Colonic mucosa (tissue), 4 donors: ENCODE measurements at places on chromosomes 7 and 10. TPM values are rescaled to one million over a fixed set of nuclear protein-coding genes. Genes with fewer than 3 reads are reported as not detected.

DNA sequence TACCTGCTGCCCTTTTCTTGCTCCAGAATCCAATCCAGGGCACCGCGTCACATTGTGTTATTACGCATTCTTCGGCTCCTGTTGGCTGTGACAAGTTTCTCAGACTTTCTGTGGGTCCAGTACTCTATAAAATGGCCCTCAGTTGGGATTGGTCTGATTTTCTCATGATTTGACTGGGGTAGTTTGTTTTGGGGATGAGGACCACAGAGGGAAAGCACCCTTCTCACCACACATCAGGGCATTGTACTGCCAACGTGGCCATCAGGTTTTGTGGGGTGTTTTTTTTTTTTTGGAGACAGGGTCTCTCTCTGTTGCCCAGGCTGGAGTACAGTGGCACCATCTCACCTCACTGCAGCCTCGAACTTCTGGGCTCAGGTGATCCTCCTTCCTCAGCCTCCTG is 17.0 kb upstream of the ORAI2 start:
- no peaks in the 10 kb centered on the region for H3K36me3 ChIP-seq
- H3K27me3 ChIP-seq = no peaks in the 10 kb centered on the region
- H3K4me1 ChIP-seq = peaks cover 3% of the 10 kb centered on the region
- DNase-seq = no peak
- no peak overlapping the region for H3K4me3 ChIP-seq
- no peak overlapping the region for H3K27ac ChIP-seq

GRCh38 chr7:156764016-156764669 is 123.6 kb downstream of the RNF32 start:
- DNase-seq = peak; percentile 68
- no peaks in the 10 kb centered on the region for H3K27me3 ChIP-seq
- H3K4me3 ChIP-seq = no peak overlapping the region
- no peaks in the 10 kb centered on the region for H3K36me3 ChIP-seq

DNA sequence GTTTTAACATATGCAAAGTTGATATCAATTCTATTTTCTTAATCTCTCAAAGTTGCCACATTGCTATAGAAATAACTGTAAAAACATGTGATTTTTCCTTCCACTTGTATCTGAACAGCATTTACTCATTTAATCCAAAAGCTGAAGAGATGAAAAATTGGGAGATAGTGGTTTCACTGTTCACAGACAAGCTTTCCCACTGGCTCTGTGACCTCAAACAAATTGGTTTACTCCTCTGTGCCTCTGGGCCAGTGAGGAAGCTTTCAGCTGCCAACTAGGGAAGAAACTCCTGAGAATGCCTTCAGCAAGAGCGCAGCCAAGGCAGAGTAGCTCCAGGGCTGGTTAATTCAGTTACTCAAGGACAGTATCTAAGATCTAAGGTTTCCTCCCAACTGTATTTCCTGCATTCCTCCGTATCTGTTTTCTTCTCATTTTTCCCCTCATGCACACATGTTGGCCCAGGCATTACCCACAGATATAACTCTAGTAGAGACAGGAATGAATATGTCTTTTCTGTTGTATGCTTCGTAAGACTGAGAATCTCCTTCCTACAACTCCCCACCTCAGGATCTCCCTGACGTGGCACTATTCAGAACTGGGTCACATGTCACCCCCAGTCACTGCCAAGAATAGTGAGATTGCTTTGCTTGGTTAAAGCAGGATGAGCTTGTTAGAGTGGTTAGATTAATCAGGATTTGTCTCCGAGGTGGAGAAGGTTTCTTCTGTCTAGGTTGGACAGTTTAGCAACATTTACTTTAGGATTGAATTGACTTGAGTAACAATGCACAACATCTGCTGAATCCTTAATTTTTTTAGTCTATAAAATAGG is 315.7 kb downstream of the NRG3 start:
- DNase-seq = no peak
- H3K27ac ChIP-seq = no peak overlapping the region
- no peaks in the 10 kb centered on the region for H3K36me3 ChIP-seq
- no peaks in the 10 kb centered on the region for H3K4me1 ChIP-seq
- H3K4me3 ChIP-seq = no peak overlapping the region
- no peaks in the 10 kb centered on the region for H3K27me3 ChIP-seq

The MYL7 gene
- total RNA-seq = not detected

The HECW1 gene
- total RNA-seq = 0.35 TPM

GRCh38 chr7:53151496-53151895 is 116.1 kb downstream of the POM121L12 start:
- H3K27ac ChIP-seq = no peak overlapping the region
- DNase-seq = no peak
- no peaks in the 10 kb centered on the region for H3K4me1 ChIP-seq
- no peaks in the 10 kb centered on the region for H3K27me3 ChIP-seq
- H3K4me3 ChIP-seq = no peak overlapping the region

DNA sequence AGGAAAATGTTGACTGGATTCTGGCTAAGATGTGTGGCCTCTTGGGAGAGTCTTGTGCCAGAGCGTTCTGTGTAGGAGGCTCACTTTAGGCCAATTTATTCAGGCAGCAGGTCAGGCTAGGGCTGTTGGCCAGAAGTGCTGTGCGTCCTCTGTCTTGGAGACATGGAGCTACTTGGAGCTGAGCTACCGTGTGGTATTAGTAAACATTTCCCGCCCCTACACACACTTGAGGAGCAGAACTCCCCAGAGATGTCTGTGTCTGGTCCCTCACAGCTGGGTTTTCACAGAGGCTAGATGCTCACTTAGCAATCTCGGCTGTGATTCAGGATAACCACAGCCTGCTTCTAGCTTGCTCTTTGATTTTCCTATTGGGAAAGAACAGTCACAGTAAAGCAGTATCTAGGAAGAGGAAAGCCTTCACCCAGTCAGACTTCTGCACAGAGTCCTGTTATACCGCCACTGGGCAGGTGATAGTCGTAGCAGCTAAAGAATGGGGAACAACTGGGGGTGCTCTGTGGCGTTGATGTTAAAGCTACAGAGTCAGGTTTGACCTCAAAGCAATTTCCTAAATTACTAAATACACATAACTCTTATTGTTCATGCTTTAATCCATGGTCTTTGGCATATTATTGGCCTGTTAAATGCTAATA is 86.7 kb downstream of the MDFIC start:
- peak overlapping the region; percentile 47 for H3K27ac ChIP-seq
- peak; percentile 32 for DNase-seq
- peaks cover 3% of the 10 kb centered on the region for H3K36me3 ChIP-seq
- H3K27me3 ChIP-seq = no peaks in the 10 kb centered on the region

GRCh38 chr10:86752311-86752710 is 4.1 kb upstream of the BMPR1A start:
- no peaks in the 10 kb centered on the region for H3K36me3 ChIP-seq
- H3K4me1 ChIP-seq = peaks cover 4% of the 10 kb centered on the region
- H3K4me3 ChIP-seq = no peak overlapping the region
- peak; percentile 71 for DNase-seq

DNA sequence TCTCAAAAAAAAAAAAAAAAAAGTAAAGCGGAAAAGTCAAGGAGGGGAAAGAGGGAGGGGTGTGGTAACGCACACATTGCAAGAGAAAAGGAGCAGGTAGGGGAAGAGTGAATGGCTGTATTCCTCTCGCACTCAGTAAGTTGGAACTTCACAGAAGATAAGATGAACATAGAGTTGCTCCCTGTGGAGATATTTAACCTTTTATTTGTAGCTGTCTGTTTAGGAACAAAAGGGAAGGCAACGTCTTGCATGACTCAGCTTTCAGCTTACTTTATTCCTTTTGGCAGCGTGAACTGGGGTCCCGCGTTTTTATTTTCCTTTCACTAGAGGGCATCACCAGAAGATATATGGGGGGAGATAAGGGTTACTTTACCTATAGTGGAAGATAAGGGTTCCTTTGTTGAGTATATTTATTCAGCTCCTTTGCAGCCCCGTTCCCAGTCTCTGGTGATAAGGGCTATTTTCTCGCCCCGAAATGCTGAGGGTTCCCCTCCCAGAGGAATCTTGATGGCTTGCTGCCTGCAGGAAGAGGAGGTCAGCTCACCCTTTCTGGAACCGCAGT is 78.5 kb downstream of the APBB1IP start:
- H3K27ac ChIP-seq = no peak overlapping the region
- H3K36me3 ChIP-seq = no peaks in the 10 kb centered on the region
- H3K4me1 ChIP-seq = no peaks in the 10 kb centered on the region
- DNase-seq = no peak

- no peak overlapping the region for H3K4me3 ChIP-seq
- H3K36me3 ChIP-seq = no peaks in the 10 kb centered on the region
- no peaks in the 10 kb centered on the region for H3K27me3 ChIP-seq
- DNase-seq = no peak
- H3K4me1 ChIP-seq = no peaks in the 10 kb centered on the region
These were observed 101.3 kb downstream of the KAT6B start for GRCh38 chr10:74927701-74928100.

The MALRD1 gene
- 0.27 TPM for total RNA-seq

The POU6F2 gene
- not detected for total RNA-seq

The H2AZ2 gene
- total RNA-seq = 242 TPM

The RSPH10B gene
- total RNA-seq = not detected

DNA sequence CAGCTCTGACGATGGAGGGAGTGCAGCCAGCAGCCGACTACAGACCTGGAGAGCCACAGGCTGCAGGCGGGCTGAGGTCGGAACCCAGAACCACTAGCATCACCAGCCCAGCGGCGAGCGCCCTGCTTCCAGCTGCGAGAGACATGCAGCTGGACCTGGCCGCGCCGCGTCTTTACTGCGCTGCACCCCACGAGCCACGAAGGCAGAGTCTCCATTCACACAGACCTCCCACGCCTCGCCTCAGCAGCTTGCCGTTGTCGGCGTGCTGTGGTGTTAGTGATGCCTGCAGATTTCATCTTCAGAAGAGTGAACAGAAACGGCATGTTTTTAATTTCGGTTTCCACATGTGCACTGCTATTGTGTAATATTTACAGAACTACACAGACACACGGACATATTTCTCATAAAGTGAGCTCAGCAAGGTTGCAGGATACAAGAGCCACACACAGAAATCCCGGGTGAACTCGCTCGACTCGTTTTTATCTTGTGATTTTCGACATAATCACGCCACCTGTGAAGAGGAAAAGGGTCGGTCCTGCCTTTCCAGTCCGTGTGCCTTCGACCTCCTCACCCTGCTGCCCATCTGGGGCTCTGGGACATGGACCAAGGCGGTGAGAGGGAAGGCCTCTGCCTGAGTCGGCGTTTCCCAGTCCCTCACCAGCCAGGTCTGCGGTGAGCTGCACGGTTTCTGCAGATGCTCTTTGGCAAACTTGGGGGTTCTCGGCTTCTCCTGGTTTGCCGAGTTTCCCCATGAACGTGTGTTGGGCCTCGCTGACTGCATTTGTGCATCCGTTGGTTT is 252.2 kb downstream of the ELFN1 start:
- no peak for DNase-seq
- no peaks in the 10 kb centered on the region for H3K4me1 ChIP-seq
- H3K27me3 ChIP-seq = no peaks in the 10 kb centered on the region
- H3K4me3 ChIP-seq = no peak overlapping the region

The CC2D2B gene
- 0.15 TPM for total RNA-seq

The TUBB8 gene
- not detected for total RNA-seq

DNA sequence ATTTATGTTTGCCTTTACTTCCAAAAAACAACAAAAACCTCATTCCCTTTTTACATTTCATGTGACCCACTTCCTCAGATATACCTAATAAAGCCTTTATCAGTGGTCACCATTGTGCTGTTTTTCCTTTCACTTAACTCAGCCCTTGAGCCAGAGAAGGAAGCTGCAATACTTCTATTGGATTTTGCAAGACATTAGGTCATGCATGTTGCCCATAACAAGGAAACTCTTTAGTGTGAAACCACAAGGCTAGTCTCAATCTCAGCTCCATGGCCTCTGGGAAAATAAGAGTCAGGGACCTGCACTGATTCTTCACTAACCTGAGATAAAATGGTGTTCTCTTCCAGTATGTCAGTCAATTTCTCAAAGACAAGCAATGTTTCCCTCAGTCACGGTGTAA is 27.8 kb downstream of the STEAP4 start:
- H3K4me1 ChIP-seq = no peaks in the 10 kb centered on the region
- no peak for DNase-seq
- H3K4me3 ChIP-seq = no peak overlapping the region
- H3K36me3 ChIP-seq = no peaks in the 10 kb centered on the region
- H3K27ac ChIP-seq = no peak overlapping the region
- H3K27me3 ChIP-seq = no peaks in the 10 kb centered on the region

The ADRB1 gene
- total RNA-seq = 0.85 TPM

DNA sequence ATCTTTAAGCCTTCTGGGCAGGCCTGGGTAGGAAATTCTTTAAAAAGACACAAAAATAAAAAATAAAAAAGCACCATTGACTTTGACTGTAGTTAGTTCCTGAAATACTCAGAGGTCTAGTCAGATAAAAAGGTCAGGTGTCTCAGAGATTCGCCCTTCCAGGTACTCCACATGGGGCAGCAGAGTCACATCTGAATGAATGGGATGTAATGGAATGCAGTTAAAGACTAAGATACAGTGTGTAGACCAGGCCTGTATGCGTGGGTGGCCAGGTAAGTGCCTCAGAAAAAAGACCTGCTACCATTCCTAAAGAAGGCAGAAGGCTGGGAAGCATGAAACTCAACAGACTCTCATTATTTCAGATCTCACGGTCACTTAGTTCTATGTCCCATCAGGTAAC is 68.6 kb upstream of the SEM1 start:
- no peaks in the 10 kb centered on the region for H3K27me3 ChIP-seq
- no peak overlapping the region for H3K27ac ChIP-seq
- H3K4me3 ChIP-seq = no peak overlapping the region
- DNase-seq = no peak
- no peaks in the 10 kb centered on the region for H3K4me1 ChIP-seq

DNA sequence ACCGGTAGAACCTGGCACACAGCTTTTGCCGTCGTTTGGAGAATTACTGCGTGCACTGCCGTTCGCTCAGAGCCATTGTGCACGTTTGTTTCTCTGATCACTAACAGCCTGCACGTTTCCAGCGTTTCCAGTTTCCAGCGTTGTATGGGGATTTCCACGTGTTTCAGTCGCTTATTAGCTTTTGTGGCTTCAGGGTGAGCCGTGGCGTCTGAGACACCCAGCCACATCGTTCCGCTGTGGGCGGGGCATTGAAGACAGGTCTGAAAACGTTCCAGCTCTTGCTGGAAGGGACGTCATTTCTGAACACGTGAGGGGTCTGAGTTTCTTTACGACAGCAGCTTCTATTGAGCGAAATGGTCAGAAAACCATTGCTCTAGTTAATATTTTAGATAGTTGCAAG is 164.8 kb downstream of the DNAJB6 start:
- H3K27ac ChIP-seq = no peak overlapping the region
- no peak overlapping the region for H3K4me3 ChIP-seq
- H3K4me1 ChIP-seq = no peaks in the 10 kb centered on the region

DNA sequence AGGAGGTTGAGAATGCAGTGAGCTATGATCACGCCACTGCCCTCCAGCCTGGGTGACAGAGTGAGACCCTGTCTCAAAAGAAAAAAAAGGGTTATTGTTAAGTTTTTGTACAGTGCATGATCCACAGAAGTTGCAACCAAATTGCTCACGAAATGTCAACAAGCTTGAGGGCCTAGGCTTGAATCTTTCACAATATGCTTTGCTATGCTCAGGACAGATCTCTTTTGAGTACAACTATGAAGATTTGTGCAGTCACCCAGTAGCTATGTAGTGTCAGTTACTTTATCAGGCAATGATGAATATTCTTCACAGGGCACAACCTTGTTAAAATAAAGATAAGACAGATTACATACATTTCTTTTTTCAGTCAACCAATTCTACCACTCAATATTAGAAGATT is 109.2 kb downstream of the PRTFDC1 start:
- no peak overlapping the region for H3K27ac ChIP-seq
- no peaks in the 10 kb centered on the region for H3K36me3 ChIP-seq
- no peaks in the 10 kb centered on the region for H3K27me3 ChIP-seq
- H3K4me1 ChIP-seq = no peaks in the 10 kb centered on the region
- DNase-seq = no peak
- no peak overlapping the region for H3K4me3 ChIP-seq

The EPO gene
- not detected for total RNA-seq

- DNase-seq = peak; percentile 37
- peaks cover 5% of the 10 kb centered on the region for H3K4me1 ChIP-seq
- no peaks in the 10 kb centered on the region for H3K36me3 ChIP-seq
- no peak overlapping the region for H3K4me3 ChIP-seq
- no peaks in the 10 kb centered on the region for H3K27me3 ChIP-seq
- H3K27ac ChIP-seq = peak overlapping the region; percentile 2
These were observed 42.4 kb downstream of the TBATA start for GRCh38 chr10:70742537-70743429.
